Stimulated activated CD8-positive, alpha-beta memory T cell treated with anti-CD3 and anti-CD28 coated beads, Interleukin-7, amount 100 ng/mL, for 48 hours (primary cell): ENCODE measurements at places on chromosomes 4 and X.

DNA sequence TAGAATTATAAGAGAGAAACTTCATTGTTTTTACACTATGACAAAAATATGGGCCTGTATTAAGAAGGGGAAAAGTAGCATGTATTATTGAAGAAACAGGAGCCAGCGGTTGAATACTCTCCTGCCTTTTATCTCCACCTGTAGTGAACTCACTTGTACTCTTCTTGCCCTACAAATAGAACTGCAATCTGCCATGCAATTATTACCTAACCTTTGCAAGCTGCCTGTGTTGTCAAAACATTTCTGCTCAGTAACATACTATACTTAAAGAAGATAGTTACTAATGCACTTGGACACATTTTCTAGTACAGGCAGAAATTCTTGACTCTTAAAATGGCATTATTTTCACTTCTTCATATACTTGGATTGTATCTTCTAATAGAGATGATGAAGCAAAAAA is 818.4 kb upstream of the GRID2 start:
- no peak for DNase-seq

DNA sequence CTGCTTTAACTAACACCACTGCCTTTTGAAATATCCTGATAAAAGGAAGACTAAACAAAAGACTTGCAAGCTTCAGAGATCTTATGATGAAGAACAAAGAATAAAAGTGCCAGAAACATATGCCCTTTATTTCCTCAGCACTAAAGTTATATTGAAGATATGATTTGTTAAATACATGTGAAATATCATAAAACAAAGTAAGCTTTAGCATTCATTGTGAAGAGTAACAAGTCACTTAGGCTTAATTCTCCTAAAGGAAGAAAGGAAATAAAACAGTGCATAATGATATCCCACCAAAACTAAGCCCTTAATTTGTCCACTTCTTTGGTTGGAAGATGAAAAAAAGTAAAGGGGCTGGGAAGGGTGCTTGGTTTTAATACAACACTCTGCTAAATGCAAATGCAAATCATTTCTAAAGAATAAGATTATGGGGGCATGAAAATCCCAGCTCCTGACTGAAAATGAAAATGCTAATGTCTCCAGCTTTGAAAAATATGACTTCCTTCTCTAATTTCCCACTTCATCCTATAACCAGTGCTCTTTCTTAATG is 227.2 kb downstream of the FAT4 start:
- no peak for DNase-seq

GRCh38 chr4:52983563-52984303 is 121.6 kb downstream of the RASL11B start:
- DNase-seq = no peak

DNA sequence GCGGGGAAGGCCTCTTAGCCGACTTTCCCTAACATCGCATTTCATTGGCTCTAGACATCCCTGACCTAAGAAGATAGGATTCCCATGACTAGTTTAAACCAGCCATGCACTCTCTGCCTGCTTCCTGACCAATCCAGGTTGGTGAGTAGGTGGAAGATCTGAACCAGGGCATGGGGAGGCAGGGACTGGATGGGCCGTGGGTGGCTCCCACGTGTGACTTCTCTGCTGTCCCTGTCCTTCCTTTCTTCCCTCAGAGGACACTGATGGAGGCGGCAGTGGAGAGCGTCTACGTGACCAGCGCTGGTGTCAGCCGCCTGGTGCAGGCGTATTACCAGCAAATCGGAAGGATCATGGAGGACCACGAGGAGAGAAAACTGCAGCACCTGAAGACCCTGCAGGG is 90.7 kb downstream of the EVC start:
- DNase-seq = no peak

DNA sequence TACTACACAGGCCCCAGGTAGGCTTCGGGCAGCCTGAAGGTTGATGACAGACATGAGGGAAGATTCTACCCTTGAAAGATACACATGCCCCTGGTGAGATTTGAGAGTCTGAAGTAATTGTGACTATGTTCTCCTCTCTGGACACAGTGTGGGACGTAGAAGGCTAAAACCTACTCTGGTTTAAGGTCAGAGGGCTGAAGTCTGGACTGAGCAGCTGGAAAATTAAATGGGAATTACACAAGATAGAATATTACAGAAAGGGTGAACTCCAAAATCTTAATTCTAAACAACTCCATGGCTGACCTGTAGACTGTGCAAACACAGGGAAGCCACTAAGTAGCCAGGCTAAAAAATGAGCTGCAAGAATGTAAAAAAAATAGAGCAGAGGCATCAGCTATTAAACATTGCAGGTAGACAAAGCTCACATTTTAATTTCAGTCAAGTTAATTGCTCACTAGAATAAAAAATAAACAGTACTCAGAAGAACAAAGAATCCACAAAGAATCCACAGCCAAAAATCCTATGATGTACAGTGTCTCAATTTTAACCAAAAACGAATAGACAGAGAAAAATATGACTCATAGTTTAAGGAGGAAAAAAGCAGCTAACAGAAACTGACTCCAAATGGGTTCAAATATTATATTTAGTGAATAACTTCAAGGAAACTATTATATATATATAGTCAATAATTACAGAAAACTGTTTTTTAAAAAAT is 170.4 kb downstream of the PCDH18 start:
- no peak for DNase-seq

DNA sequence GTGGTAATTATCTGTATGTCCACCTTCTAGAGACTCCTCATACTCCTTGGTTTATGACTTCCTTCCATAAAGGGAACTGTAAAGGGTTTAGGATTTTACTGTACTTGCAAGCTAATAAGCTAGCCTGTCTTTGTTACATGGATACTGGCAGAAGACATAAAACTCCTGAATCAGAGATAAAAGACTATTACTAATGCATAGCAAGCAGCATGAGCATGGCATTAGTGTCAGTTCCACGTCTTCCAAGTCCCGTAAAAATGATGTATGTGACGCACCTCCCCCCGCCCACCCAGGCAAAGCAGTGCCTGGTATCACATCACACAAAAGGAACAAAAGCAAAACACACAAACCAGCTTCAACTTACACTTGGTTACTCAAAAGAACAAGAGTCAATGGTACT is 71.0 kb downstream of the SLC10A6 start:
- no peak for DNase-seq

DNA sequence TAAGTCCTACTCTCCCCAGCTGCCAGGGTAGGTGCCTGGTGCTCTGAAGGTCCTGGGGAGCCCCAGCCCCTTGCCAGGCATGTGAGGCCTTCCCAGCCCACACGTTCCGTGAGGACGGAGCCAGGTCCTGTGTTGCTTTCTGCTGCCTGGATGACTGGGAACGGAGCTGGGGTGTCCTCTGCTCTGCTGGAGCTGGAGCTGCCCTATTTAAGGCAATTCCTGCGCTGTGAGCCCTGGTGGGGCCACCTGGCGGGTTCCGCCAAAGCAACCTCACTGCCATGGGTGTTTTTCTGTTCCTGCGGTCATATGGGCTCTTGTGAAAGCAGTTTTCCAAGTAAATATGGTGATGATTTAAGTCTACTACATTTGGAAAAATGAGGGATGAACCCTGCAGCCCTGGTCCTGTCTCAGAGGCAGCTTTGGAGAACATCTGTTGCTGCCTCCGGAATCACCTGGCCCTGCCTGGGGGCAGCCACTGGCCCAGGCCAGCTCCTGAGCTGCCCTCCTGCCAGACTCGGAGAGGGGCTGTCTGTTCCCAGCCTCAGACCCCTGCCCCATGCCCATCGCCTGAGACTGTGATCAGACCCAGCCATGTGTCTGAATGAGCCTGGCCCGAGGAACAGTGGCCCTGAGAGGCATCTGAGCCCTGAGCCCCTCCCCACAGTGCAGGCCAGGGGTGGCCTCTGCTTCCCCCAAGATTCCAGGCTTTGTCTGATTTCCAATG is 33.2 kb downstream of the FGFRL1 start:
- DNase-seq = no peak

DNA sequence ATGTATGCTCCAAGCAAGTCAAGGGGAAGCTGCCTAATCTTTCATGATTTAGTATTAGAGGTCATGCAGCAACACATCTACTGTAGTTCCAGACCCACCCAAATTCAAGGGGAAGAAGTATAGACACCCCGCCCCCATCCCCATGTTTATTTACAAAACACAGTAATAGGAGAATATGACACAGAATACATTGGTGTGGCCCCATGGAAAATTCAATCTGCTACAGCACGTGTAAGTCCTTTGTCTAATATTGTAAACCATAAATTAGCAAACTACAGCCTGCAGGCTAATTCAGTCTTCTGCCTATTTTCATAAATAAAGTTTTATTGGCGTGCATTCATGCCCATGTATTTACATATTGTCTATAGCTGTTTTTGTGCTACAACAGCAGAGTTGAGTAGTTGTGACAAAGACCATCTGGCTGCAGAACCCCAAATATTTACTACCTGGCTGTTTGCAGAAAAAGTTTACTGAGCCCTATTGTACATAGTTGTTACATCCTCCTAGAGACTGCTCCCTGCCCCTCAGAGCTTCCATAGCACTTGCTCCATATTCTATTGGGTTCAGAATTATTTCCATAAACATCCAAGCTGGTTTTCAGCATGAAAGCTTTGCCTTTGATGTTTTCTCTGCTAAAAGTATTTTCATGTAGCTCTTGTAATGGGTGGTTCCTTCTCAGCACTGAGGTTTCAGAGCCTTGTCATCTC is 326.8 kb upstream of the CPEB2 start:
- no peak for DNase-seq

GRCh38 chrX:101417190-101417589 is 9.2 kb downstream of the HNRNPH2 start:
- DNase-seq = no peak

GRCh38 chrX:107565931-107566603 is 62.2 kb upstream of the PRPS1 start:
- no peak for DNase-seq

- no peak for DNase-seq
Measured at GRCh38 chr4:7912826-7913225, 26.8 kb downstream of the AFAP1 start.

GRCh38 chr4:56906489-56907393 is 959 bp upstream of the REST start:
- no peak for DNase-seq

GRCh38 chr4:89661173-89661899 is 175.6 kb downstream of the SNCA start:
- no peak for DNase-seq

DNA sequence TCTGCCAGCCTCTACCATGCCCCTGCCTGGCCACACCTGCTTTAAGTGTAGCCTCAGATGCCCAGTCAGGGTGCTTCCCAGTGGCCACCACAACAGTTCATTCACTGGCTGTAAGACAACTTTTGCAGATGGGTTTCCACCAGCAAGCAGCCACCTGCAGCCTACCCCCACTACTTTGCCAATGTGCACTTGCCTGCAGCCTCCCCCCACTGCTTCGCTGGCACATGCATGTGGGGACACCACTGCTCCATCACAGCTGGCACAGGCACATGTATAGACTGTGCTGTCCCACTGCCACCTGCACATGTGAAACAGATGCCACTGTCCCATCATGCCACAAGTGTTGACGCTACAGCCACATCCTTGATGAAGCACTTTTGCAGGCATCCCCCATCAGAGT is 723.9 kb downstream of the SH3BGRL start:
- no peak for DNase-seq

DNA sequence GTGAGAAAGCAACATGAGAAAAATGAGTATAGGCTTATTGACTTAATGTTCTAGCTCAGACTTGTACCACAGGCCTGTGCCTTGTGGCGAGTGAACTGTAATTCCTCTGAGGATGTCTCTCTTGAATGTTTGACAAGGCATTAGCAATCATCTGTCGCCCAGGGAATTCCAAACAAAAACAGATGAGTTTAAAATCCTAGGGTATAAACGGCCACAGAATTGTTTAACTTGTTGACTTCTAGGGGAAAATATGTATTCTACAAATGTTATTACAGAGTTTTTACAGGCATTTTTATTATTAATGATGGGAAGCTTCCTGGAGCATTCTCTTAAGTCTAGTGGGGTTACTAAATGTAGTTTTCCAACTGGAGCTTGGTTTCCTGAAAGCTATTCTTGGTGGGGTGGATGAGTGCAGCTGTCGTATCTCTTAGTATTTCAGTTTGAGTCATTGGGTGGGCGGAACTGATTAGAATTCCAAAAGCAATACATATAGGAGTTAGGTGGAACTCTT is 40.6 kb downstream of the ARHGAP10 start:
- DNase-seq = no peak

- no peak for DNase-seq
Measured at GRCh38 chr4:152935143-152935542, 980 bp upstream of the FHDC1 start.

DNA sequence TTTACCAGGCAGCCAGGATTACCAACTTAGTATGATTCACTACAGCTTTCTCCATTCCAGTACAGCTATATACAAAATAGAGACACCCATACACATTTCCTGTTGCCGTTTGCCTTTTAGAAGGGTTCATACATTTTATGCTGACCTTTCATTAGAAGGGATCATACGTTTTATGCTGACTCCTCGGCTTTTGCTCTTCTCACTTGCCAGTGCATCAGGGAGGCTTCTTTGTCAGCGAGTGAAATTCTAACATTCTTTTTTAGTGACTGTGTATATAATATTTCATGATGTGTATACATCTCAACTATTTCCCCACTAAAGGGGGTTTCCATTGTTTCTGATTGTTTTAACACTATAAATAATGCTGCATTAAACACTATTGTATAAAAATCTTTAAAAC is 552.6 kb downstream of the TRIML1 start:
- no peak for DNase-seq

DNA sequence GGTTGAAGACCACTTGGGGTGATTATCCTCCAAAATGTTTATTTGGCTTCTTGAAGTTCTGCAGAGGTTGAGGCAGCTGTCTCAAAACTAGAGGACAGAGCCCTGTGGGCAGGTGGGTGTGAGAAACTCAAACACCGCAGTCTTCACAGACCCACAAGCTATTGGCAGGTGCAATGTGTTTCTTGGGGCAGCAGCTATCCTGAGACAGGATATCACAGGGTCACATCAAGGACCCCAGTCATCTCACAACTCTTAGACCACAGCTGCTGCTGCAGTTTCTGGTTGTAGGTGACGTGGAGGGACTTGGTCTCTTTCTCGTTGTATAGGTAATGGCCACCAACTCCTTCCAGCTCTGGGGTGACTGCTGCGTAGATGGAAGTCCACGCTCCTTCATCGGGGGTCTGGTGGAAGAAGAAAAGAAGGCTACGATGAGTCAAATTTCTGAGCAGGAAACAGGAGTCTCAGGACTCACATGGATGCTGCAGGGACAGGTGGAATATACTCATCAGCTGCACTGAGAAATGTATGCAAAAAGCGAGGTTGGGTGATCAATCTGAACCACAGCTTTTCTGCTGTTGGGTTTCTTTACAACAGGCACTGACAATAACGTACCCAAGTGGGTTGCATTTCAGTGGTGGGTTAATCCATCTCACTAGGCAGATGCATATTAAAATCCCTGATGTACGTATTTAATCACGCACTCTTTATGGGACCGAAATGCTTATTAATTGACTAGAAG is 279.8 kb downstream of the DHRSX start:
- DNase-seq = no peak

DNA sequence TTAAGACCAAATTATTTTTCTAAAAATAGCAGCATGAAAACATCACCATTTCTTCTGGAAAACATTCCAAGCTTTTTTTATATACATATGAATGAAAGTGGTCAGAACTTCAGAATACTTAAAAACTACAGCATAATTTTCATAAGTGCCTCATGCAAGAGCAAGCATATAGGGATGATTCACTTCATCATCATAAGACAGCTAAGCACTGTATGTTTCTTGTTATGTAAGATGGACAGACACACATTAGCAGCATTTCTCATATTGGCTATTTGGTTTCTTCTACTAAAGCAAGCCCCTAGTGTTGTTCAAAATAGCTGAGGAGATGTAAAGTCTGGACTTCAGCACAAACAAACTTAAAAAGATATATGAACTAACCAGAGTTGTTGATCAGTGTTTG is 213.1 kb upstream of the NOCT start:
- DNase-seq = no peak
